Colonic mucosa (tissue), 4 donors: ENCODE measurements at places on chromosomes 6 and 20.

GRCh38 chr20:23107466-23107865, 21.3 kb upstream of the CD93 start:
- no peak for DNase-seq

- DNase-seq: no peak
These were observed 9.3 kb upstream of the ID4 start for GRCh38 chr6:19827903-19828302.

DNA sequence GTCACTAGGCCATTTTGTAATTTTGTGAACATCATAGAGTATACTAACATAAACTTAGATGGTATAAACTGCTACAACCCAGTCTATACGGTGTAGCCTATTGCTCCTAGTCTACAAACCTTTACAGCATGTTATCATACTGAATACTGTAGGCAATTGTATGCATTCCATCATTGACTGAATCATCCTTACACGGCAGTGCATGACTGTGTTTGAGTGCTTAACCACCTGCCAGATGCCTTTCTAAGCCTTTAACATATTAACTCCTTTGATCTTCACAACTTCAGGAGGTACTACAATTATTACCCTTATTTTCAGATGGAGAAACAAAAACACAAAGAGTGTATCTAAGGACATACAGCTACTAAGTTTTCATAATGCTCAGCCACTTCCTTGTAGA, 14.0 kb downstream of the DPPA5 start:
- no peak for DNase-seq

- DNase-seq: no peak
These were observed 233.0 kb upstream of the FAM83B start for GRCh38 chr6:54613596-54613995.

GRCh38 chr6:73586416-73586974, 65.7 kb upstream of the EEF1A1 start:
- DNase-seq: no peak

DNA sequence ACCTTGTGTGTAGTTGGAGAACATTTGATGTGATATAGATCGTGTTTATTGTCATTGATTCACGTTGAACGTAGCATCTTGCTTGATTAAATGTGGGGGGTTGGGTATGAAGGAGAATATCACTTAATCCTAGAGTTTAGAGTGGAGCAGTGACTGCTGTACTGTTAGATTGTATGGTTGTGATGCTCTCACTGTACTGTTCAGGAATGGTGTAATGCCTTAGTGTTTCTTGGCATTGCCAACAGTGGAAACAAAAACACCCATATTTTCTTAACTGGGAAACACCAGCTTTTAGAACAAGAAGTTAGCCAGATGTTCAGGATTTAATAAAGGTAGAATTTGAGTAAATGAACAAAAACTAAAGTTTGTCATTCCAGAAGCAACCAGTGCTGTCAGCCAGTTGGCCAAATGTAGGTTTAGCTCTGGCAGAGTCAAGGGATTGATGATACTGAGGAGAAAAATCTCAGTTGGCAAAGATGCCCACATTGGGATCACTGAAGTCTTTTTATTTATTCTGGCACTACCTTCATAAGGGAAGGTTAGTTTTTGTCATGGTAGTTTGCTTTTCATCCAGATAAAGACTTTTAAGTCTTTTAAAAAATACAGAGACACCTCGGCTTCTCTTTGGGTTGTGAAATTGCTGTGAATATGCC, 129.9 kb downstream of the JARID2 start:
- no peak for DNase-seq

DNA sequence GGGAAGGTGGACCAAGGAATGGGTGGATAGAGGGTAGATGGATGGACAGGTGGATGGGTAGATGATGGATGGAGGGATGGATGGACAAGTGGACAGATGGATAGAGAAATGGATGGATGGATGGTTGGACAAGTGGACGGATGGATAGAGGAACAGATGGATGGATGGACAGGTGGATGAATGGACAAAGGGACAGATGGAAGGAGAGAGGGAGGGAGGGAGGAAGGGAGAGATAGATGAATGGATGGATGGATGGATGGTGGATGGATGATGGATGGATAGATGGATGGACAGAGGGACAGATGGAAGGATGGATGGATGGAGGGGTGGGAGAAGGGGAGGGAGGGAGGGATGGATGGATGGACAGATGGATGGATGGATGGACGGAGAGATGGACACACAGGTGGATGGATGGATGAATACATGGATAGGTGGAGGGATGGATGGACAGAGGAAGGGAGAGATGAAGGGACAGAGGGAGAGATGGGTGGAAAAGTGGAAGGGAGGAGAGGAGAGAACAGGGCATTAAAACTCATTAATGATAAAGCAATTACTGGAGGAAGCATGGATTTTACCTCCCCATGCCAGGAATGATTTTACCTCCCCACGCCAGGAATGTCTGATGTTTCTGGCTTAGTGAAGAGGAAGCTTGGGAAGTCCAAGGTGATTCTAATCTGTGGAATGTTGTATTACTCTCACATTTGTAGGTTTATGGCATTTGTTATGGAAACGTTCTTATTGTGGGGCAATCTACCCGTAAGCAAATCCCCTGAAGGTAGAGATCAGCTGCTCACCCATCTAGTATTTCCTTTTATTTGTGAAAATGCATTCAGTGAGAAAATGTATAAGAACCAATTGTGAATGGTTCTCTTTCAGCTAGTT, 383.3 kb downstream of the TAF4 start:
- DNase-seq: no peak

DNA sequence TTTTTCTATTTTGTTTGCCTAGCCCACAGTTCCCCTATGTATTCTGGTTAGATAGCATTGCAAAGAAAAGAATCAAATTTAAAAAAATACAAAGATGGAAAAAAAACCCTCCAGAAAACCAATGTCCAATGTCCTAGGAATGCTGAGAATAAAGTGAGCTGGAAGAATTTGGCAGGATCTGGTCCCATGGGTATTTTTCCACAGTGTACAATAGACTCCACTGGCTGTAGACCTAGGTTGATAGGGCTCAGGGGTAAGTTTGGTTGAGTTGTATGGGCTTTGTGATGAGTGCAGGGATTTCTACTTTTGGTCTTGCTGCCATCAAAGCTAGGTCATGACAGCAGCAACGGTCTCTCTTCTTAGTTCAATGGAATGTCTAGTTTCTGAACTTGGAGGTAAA, 41.5 kb downstream of the SLC22A2 start:
- DNase-seq: no peak

DNA sequence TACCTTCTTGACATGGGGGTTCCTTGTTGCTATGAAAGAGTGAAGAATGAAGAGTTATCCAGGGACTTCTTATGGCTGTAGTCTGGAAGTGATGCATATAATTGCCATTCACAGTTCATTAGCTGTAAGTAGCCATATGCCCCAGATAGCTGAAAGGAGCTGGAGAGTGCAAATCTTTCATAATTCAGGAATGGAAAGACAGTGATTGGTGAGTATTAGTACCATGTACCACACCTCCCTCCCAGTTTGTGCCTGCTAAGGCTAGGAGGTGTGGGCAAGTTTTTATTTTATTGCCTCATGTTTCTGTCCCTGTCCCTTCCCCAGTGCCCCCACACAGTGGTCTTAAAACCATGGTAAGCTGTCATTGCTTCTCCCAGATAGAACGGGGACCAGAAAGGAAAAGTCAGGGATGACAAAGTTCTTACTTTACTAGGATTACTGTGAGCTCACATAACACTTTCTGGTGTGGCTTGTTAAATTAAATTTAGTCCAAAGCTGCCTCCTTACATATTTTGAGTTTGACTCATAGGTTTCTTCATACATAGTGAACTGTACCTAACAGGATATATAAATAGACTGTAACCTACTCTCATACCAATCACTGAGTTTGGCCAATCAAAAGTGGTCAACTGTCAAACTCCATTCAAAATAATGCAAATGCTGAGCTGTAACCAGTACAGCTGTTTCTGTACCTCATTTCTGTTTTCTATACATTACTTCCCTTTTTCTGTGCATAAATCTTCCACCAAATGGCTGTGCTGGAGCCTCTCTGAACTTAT, 119.4 kb downstream of the RFPL4B start:
- DNase-seq: no peak

- DNase-seq: peak; percentile 25
These were observed 840 bp downstream of the PPP1R3D start for GRCh38 chr20:59939052-59939878.

GRCh38 chr20:5230544-5230943, 86.2 kb downstream of the PROKR2 start:
- DNase-seq: no peak

DNA sequence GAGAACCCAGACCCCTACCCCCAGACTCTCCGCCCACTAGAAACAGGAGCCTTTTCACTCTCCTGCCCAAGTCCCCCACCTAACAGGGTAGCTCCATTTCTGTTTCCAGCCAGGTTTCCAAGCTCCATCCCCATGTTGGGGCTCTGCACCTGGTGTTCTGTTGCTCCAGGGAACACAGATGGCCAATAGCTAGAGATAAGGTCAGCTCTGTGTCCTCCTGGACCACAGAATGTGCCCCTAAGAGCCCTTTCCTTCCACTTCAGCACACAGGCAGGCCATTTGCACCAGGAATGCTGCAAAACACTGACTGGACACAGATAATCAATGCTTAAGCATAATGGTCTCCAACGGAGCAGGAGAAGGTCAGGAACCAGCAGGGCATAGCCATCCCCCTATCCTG, 159.4 kb downstream of the QRSL1 start:
- DNase-seq: no peak
